ENCODE measurements at places on chromosomes 2 and 18.

DNA sequence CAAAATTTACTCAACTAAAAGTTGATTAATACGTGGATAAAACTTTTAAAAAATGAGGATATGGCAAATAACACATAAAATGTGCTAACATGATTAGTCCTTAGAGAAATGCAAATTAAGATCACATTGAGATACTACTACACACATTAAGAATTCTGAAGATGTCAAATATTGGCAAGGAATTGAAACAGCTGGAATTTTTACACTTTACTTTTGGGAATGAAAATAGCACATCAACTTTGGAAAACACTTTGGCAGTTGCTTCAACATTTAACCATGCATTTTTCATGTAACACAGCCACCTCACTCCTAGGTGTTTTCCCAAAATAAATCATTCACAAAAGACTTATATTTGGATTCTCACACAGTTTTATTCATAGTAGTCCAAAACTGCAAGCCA is 687.9 kb upstream of the SETBP1 start:
- DNase-seq: no peak

DNA sequence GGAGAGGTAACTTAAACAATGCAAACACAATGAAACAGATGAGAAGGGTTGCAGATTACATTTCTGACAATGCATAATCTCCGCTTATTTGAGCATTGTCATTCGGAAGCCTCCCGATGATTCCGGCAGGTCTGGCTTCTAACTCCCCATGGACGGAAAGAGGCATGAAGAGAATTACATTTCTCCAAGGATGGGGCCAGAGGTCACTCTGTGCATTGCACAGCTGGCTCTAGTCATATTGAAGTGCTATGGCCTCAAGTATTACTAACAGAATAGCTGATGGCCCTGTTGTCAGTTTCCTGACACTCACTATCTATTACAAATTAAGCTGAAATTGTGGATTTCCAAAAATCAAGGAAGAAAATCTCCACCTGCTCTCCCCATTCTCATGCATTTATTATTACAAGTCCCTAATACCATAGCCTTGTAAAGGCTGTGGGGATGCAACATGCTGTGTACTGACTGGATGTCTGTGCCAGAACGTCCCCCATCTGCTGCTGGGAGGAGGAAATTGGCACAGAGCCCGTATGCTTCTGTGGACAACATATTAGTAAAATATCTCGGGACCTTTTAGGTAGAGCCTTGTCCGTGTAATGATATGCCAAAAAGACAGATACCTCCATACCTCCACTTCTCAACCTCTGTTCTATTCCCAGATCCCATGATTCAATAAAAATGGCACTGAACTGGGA is 168.1 kb downstream of the SETBP1 start:
- no peak for DNase-seq

DNA sequence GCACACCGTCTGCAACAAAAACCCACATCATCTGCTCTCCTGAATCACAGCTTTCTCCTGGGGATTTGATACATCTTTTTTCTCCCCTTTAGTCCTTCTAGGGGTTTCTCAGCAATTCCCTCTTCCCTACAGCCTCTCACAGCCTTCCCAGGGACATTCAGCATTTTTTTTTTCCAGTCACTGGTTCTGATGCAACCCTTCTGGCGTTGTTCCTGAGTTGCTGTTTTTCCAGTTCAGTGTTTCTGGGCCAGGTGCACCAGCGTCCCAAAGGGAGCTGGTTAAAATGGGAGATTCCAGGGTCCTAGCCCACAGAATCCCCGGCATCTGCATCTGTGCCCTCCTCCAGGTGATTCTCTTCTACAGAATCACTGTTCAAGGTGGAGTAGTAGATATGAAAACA is 36.1 kb downstream of the ADCY3 start:
- DNase-seq: peak; percentile 41

- no peak for DNase-seq
These were observed 173.5 kb downstream of the FMNL2 start for GRCh38 chr2:152508446-152508845.

DNA sequence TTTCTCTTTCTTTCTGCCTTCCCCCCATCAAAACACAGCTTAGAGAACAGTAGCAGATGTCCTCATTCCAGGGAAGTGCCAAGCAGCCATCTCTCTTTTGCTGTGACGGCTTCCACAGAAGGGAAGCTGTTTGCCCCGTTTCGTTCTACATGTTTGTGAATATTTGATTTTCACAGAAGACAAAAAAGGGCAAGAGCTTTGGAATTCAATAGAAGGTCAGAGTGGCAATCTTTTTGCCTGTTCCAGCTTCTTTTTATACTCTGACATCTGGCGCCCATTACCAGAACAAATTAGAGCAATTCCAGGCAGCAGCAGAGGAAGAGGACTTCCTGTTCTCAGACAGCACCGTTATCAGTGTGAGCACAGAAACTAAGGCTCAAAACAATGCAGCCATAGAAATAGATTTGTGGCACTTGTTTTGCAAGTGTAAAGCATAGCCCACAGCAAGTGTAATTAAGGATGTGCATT is 79.0 kb upstream of the CDH19 start:
- no peak for DNase-seq

DNA sequence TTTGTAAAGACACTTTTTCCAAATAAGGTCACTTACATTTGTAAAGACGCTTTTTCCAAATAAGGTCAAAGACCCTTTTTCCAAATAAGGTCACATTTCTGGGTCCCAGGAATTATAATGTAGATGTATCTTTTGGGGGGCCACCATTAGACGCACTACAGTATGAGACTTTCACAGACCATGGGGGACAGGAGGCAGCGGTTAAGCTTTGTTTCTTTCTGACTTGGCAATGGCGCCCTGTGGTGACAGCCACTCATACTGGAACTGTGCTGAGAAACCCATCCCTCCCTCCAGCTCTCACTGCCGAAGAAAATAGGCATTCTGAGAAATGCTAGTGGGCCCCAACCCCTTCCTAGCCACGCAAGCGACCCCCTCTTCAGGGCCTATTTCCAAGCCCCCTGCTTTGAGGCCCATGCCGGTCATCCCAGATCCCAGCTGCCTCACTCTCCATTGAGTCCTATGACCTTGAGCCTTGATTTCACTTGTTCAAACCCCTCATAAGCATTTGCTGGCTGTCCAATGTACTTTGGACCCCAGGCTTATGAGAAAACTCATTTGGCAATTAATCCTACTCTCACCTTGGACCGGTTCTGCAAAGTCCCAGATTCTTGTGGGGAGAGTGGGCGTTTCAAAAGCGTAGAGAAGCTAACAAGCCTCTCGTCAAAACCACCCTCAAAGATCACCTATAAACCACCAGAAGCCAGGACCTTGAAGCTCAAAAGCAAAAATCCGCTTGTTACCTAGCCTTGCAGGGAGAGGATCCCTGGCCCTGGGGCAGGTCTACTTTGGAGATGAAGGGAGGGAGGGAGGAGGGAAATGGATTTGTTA is 11.3 kb upstream of the SPATA3 start:
- DNase-seq: no peak

DNA sequence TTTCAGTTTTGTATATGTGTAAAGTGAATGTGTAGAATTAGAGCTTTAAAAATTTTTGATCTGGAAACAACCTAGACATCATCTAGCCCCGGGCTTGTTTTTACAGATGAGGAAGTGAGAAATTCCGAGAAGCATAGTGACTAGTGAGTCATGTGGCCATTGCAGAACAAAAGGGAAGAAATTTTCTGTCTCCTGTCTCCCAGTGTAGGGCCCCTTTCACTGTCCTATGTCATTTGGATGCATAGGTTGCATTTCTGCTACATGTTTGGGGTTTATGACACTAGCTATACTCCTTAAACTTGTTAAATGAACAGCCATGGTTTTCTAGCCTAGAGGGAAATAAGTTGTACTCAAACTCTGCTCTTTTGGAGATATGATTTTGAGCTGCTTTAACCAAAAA is 84.6 kb downstream of the PLCL1 start:
- peak; percentile 58 for DNase-seq

- DNase-seq: no peak
These were observed 1.3 kb downstream of the RAB10 start for GRCh38 chr2:26035090-26035743.

GRCh38 chr18:48453330-48454066 is 44.3 kb upstream of the ZBTB7C start:
- no peak for DNase-seq

DNA sequence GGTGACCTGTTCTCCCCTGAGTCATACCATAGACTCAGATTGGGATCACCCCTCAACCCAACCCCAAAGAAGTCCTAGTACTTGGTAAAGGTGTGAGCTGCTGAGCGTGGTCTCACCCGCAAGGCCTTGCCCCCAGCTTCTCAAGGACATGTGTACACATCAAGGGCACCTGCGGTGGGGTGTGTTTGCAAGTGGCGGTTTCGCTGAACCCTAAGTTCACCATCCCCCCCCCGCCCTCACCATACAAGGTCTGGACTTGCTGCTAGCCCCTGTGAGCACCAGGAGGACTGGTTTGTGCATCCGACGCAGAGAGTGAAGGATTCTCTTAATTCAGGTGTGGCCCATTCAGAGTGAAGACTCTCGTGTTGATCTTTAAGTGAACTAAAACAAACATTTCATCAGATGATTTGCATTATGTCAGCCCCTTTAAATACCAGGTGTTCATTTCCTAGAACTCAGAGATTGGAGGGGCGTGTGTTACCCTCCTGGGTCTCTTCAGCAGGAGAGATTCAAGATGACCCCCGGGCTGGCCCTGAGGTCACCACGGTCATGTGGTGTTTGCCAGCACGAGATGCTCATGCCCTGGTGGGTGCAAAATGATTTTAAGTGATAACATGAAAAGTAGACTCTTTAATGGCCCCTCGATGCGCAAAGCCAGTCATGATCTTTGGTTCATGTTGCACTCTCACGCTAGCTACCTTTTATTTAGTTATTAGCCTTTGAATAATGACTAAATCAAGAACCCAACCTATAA is 27.8 kb downstream of the MTERF4 start:
- no peak for DNase-seq

GRCh38 chr2:172985139-172985892 is 90.3 kb upstream of the MAP3K20 start:
- no peak for DNase-seq

GRCh38 chr2:154120706-154121105 is 249.0 kb downstream of the GALNT13 start:
- no peak for DNase-seq

DNA sequence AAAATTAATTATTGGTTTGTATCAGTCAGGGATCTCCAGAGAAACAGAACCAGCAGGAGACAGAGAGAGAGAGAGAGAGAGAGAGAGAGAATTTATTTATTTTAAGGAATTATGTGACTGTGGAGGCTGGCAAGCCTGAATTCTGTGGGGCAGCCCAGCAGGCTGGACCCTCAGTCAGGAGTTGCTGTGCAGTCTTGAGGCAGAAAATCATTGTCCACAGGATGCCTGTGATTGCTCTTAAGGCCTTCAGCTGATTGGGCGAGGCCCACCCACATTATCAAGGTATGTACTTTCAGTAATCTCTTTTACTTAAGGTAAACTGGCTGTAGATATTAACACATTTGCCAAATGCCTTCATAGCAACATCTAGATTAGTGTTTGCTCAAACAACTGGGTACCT is 155.3 kb downstream of the SEPTIN10 start:
- no peak for DNase-seq

DNA sequence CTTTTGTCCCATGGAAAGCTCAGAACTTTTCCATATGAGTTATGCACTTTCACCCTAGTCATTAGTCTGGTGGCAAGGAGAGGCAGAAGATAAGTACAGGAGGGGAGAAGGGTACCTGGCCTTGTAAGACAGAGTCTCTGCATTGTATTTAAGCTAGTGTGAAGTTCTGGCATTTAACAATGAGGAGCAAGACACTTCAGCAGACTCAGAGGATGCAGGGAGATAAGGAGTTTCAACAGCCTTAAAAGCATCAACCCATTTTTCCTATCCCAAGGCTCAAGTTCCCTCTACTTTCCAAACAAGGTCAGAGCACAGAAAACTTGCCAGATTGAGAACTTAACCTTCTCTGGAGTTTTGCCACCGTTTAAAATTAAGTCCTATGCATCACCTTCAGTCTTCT is 348.2 kb upstream of the VRK2 start:
- no peak for DNase-seq

- DNase-seq: no peak
These were observed 199.0 kb upstream of the STK17B start for GRCh38 chr2:196370381-196370780.

DNA sequence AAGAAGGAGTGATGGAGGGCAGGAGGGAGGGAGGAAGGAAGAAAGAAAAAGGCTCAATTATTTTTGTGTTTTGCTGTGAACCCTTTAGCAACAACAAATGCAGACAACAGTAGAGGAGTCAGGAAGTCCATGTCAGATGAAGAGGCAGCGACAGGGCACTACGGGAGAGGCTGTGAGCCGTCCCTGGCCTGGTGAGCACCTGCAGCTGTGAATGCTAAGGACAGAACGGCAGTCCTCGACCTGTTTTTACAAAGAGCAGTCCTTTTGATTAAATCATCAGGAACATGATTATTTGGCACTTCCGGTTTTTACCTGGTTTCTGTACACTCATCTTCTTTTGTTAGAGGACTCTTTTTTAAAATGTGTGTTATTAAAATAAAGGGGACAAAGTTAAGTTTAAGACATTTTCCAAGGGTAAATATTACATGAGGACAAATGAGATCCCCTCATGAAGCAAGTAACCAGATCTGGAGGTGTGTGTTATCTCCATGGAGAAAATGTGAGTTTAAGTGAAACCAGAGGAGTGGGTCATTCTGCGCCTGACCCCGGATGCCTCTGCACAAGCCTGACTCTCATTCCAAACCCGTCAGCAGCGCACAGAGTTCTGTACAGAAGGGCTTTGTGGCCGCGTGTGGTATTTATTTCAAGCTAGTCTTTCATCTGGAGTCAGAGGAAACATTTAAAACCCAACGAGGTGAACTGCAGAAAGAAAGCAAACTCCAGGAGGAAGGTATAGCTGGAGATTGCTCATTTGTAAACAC is 492.5 kb downstream of the SOX11 start:
- no peak for DNase-seq

DNA sequence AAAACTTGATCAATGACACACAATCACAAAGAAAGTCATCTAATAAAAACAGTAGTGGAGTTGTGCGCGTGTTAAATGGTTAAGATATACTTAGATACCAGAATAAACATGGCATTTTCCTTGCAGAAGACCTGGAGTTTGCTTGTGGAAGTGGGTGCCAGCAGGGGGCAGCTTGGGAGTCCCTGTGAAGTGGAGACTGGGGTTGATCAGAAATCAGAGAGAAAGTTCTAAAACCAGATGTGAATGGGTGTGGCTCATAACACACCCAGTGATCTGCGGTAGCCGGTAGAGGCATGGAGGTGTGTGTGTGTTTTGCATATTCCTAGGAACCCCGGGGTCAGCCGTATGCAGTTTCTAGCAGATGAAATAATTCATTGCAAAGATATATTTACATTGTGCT is 300.1 kb upstream of the TRIB2 start:
- DNase-seq: peak; percentile 66

GRCh38 chr2:217834057-217834620 is 168.7 kb downstream of the TNS1 start:
- no peak for DNase-seq

- DNase-seq: no peak
These were observed 315.5 kb downstream of the RPRM start for GRCh38 chr2:153163055-153163454.

DNA sequence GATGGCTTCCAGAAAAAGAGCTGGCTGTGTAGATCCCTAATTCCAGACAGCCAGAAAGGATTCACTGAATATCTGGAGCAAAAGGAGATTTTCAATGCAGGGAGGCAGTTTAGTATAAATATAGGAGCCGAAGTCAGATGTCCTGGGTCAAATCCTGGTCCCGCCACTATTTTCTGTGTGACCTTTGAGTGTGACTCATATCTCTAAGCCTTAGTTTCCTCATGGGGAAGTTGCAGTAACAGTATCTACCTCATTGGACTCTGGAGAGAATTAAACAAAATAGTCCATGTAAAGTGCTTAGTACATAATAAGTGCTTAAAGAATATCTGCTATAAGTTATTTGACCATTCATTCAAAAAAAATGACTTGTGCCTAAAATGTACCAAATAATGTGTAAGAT is 52.1 kb upstream of the ITGA6 start:
- DNase-seq: no peak

GRCh38 chr18:25166113-25166512 is 185.9 kb downstream of the ZNF521 start:
- no peak for DNase-seq

Measured in fibroblast of gingiva (primary cell).